ENCODE measurements at places on chromosomes 1 and 21. TPM values are rescaled to one million over a fixed set of nuclear protein-coding genes. Genes with fewer than 3 reads are reported as not detected.

Gene WNT3A
- total RNA-seq, result not detected

Gene FCRL2
- total RNA-seq, result not detected

Gene TCHHL1
- total RNA-seq, result not detected

Gene LAMTOR2
- total RNA-seq, result 83.2 TPM

Measured in dermis microvascular lymphatic vessel endothelial cell (primary cell).